ENCODE measurements at places on chromosomes 7 and 10. TPM values are rescaled to one million over a fixed set of nuclear protein-coding genes. Genes with fewer than 3 reads are reported as not detected.

DNA sequence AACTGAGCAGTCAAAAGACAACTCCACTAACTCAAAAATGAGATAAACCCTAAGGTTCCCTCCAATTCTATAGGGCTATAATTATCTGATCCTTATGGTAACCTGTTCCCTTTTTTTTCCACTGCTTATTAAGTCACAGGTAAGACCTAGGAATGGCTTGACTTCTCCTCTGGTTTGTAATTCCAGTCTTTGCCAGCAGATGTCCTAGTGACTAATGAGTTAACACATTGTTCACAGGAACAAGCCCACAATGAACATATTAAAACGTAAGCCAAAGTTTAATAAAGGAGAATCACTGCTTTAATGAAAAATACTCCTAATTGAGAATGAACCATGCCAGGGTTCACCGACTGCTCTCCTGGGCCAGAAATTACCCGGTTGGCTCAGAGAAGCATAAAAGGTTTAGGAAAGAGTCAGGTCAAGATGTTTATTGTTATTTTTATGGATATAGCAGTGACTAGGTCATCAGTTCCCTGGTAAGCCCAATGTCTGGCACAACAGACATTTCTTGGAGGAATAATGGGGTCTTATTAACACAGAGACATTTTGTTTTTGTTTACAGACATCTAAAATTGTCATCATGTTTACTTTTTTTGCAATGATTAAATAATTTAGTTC is 120.1 kb downstream of the ELAPOR2 start:
- no peaks in the 10 kb centered on the region for H3K36me3 ChIP-seq
- no peak overlapping the region for H3K27ac ChIP-seq
- H3K4me1 ChIP-seq: no peaks in the 10 kb centered on the region
- DNase-seq: no peak

GRCh38 chr10:13348216-13349017 is at the start of gene SEPHS1:
Gene SEPHS1 (minus strand): TSS chr10:13348293. CDS start chr10:13344950, 3,343 bp downstream.
- H3K27ac ChIP-seq: peak within 1 kb of the TSS; percentile 98
- H3K4me3 ChIP-seq: peak within 1 kb of the TSS; percentile 95
- DNase-seq: peak; percentile 77
- peaks cover 5% of the 10 kb centered on the region for H3K36me3 ChIP-seq
- H3K4me1 ChIP-seq: peaks cover 65% of the 10 kb centered on the region
- no peaks in the 10 kb centered on the region for H3K27me3 ChIP-seq

GRCh38 chr10:78991187-78991586 is 77.6 kb upstream of the ZMIZ1 start:
- no peaks in the 10 kb centered on the region for H3K36me3 ChIP-seq
- H3K27ac ChIP-seq: no peak overlapping the region
- no peak overlapping the region for H3K4me3 ChIP-seq
- peaks cover 18% of the 10 kb centered on the region for H3K4me1 ChIP-seq

ARPC1B gene
- total RNA-seq: 170 TPM

CHST15 gene
- 2.4 TPM for total RNA-seq

DNA sequence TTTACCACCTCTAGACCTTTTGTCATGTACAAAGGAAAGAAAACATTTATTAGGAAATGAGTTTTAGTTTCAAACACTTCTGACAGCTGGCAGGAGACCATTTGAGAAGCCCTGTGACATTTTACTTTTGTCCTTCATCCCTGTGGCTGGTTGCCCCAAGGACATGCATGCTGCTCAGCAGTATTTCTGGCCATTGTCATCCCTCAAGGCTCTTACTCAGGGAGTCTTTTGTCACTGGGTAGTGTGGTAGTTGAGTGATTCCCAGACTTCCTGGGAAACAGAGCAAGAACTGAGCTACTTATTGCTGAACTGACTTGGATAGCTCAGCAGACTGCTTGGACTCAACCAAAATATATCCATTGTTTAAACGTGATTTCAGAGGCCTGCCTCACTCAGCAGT is 142.8 kb downstream of the LRRC4 start:
- no peak for DNase-seq
- H3K27me3 ChIP-seq: no peaks in the 10 kb centered on the region
- peaks cover 70% of the 10 kb centered on the region for H3K36me3 ChIP-seq
- H3K27ac ChIP-seq: no peak overlapping the region
- no peak overlapping the region for H3K4me3 ChIP-seq

DNA sequence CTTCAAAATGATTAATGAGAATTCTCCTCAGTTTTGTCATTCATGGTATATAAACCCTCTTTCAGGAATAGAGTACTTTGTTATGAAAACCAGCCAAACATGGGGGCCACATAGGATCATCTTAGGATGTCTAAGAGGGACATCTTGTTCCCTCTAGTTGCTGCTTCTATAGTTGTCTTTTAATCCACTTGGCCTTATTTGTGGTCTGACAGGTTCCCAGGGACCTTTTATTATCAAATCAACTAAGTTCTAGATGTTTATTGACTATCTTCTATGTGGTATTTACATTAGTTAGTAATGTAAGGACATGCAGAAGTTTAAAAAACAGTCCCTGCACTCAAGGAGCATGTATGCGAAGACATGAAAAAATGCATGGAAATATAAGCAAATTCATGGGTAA is 1.6 kb upstream of the ZC3HAV1 start:
- peaks cover 27% of the 10 kb centered on the region for H3K36me3 ChIP-seq
- no peaks in the 10 kb centered on the region for H3K27me3 ChIP-seq
- H3K27ac ChIP-seq: peak overlapping the region; percentile 99
- DNase-seq: no peak

OR2A1 gene
- total RNA-seq: not detected

GRCh38 chr10:89095701-89096391 is 105.2 kb downstream of the FAS start:
- DNase-seq: no peak
- no peak overlapping the region for H3K4me3 ChIP-seq
- no peaks in the 10 kb centered on the region for H3K36me3 ChIP-seq
- no peaks in the 10 kb centered on the region for H3K4me1 ChIP-seq
- H3K27me3 ChIP-seq: no peaks in the 10 kb centered on the region

ZNF800 gene
- total RNA-seq: 78.5 TPM

GRCh38 chr7:50560865-50561351 is 4.3 kb downstream of the DDC start:
- no peak overlapping the region for H3K27ac ChIP-seq
- H3K4me1 ChIP-seq: no peaks in the 10 kb centered on the region
- no peak for DNase-seq
- H3K27me3 ChIP-seq: peaks cover 21% of the 10 kb centered on the region
- H3K4me3 ChIP-seq: no peak overlapping the region
- no peaks in the 10 kb centered on the region for H3K36me3 ChIP-seq

PTPRZ1 gene
- not detected for total RNA-seq
